ENCODE measurements at places on chromosomes 1 and 21. TPM values are rescaled to one million over a fixed set of nuclear protein-coding genes. Genes with fewer than 3 reads are reported as not detected.

Gene TMEM82
- 5.8 TPM for total RNA-seq

Gene BRDT
- not detected for total RNA-seq

Gene FRRS1
- 49.2 TPM for total RNA-seq

GRCh38 chr1:87292684-87293493 lies 35.8 kb upstream of the LMO4 start:
- peak; percentile 66 for DNase-seq

Gene DENND2C
- total RNA-seq, result 1.3 TPM

DNA sequence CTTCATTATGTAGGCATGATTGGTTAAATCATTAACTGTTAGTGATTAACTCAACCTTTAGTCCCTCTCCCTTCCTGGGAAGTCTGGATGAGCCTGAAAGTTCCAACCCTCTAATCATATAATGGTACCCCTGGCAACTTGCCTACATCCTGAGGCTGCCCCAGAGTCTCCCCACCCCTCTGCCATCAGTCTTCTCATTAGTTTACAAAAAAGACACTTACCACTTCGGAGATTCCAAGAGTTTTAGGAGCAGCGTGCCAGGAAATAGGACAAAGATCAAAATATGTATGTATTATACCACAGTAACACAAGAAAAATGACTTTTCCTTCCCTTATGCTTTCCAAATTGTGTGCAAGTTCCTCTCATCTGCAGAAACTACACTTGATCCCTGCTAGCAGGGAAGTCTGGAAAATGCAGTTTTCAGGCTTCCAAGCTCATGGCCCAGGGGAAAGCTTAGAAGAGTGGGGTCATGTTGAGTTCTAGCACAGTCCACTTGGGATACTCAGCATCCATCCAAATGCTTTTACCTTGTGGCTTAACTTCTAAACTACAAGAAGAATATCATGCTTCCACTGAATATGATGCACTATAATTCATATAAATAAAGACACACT lies 64.6 kb upstream of the PPIH start:
- no peak for DNase-seq

Gene NDUFV3
- 31.3 TPM for total RNA-seq

Gene AMY1B
- not detected for total RNA-seq
